ENCODE measurements at places on chromosomes 2 and 18.

GRCh38 chr18:45104049-45104395 lies 423.3 kb downstream of the SETBP1 start:
- DNase-seq = no peak

- DNase-seq = no peak
These were observed 1.8 kb downstream of the UPP2 start for GRCh38 chr2:158103411-158104012.

DNA sequence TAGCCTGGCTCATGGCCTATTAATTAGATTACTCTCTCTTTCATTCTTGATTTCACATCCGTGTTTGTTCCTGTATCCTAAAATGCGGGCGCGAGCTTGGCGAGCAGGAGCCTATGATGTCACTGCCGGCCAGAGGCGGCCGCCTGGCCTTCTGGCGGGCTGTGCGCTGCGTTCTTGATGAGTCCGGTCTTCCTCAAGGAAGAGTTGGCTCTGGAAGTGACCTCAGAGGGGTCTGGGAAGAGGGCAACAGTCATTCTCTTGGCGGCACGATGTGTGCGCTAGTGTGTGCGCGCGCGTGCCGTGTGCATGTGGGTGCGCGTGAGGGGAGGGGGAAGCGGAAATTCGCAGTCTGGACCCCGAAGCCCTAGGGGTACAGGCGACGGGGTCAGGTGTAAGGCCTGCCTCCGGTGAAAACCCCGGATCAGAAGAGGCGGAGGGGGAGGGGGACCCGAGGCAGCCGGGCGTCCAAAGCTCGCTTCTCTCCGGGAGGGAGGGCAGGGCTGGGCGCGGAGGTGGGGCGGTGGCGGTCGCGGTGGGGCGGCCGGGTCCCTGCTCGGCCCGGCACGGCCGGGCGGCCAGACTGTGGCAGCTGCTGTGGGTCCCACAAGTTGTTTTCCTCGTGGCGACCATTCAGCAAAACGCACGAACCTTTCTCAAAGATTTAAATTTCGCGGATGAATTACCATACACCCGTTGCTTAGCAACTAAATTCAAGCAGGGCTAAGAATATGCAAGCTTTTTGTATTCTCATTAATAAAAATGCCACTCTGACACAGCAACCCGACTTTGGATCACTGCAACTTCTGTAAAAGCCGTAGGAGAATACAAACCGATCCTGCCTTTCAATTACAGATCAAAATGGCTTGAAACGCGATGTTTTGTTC lies 8.4 kb downstream of the POU3F3 start:
- DNase-seq = no peak

DNA sequence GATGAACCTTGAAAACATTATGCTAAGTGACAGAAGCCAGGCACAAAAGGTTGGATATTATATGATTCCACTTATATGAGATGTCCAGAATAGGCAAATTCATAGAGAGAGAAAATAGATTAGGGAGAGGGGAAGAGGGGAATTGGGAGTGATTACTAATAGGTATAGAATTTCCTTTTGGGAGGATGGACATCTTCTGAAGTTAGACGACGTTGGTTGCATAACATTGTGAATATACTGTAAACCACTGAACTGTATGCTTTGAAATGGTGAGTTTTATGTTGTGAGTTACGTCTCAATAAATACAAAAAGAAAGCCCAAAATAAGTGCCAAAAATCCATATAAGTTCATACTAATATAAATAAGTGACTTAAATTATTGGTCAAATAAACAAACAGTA lies 18.6 kb upstream of the CYP26B1 start:
- no peak for DNase-seq

DNA sequence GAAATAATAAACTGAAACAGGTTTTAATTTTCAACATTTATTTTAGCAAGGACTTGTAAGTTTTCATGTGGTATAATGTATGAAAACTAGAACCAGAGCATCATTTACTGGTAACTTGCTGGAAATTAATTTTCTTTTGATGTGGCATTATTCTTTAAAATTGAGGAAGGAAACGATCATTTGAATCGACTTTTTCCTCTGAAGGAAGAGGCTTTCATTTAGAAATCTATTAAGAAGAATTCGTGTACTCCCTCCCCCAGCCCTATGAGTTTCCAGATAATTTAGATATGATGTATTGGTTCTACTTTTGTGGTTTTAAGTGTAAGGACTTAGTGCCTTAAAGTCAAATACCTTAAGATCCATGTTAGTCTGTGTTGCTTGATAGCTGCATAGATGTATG lies 2.5 kb downstream of the BABAM2 start:
- DNase-seq = no peak

DNA sequence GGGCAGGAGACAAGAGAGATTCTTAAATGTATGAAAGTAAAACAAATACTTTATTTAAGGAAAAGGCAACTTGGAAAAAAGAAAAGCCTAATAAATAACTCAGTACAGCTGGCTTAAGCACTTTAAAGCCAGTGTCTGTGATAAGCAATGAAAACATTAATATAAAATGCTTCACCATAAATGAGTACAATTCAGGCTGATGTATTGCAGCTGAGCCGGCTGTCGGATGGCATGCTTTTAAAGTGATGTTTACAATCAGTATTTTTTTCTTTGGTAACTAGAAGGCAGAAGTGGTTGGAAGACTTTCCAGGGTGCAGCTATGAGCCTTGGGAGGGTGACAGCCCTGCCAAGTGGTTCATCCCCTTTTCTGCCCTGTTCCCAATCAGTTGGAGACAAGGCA lies 58.7 kb upstream of the CELF4 start:
- no peak for DNase-seq

- no peak for DNase-seq
These were observed 3.5 kb upstream of the ADNP2 start for GRCh38 chr18:80105369-80106167.

DNA sequence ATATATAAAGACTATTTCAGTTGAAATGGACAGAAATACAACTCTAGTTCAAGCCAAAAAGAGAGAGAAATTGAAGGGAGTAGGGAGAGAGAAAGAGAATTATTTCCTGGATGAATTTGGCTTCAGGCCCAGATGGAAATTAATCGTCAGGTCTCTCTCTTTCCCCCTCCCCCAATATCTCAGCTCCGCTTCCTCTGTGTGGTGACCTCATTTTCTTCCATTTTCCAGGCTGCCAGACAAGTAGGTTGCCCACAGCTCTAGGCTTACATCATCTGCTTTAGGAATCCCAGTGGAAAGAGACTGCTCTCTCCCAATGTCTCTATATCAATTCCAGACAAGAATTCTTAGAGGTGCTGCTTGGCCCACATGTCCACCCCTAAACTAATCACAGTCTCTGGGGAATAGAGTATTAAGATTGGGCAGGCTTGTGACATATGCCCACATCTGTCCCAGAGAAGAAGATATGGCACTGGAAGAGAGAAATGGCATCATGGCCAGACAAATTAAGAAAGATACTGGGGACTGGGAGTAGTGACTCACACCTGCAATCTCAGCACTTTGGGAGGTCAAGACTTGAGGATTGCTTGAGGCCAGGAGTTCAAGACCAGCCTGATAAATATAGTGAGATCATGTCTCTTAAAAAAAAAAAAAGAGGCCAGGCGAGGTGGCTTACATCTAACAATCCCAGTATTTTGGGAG lies 37.2 kb upstream of the CFAP36 start:
- DNase-seq = no peak

DNA sequence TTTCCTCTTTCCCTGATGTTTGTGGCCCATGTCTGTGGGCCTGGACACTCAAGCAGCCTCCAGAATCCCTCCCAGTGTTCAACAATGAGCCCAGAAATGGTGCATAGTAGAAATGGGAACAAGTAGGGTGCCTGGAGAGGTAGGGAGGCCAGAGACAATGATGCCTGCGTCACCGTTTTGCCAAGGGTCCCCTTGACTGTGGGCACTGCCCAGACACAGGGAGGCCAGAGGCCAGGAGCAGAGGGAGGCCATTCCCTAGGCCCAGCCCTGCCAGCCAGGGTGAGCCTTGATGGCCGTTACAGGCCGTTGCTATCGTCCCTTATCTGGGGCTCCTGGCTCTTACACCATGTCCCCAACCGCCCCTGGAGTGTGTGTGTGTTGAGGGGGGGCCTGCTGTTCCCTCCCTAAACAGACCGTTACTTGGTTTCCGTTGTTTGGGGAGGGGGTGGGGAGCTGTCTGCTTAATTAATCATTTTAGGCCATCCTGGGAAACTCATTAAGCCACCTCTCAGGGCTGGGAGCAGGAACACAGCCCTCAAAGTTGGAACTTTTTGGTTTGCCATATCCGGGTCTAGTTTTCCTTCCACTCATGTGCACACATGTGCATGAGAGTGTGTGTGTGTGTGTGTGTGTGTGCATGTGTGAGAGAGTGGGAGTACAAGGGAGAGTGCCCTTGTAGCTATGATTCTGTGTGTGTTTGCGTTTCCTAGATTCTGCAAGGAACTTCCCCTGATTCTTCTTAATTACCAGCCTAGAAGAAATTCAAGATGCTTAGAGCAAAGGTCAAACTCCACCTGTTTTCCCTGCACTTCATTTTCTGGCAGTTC lies 135.2 kb upstream of the HAAO start:
- DNase-seq = no peak

DNA sequence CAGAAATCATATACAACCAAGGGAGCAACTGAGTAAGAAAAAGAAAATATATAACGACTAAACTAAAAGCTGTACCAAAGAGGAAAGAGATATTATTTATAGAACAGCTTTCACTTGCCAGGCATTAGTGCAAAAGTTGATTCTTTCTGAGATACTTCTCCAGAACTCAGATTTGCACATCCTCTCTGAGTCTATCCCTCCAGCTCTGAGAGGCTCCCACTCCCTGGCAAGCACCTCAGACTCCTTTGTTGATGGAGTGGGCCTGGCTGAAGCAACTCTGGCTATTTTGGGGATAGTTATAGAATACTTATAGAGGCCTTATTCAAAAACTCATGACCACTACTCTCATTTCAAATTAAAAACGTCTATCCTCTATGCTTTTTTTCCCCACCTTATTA lies 501.6 kb upstream of the TNP1 start:
- DNase-seq = no peak

All from activated T-cell treated with anti-CD3 and anti-CD28 coated beads for 4 hours (primary cell).